ENCODE measurements at places on chromosomes 3 and 15.

DNA sequence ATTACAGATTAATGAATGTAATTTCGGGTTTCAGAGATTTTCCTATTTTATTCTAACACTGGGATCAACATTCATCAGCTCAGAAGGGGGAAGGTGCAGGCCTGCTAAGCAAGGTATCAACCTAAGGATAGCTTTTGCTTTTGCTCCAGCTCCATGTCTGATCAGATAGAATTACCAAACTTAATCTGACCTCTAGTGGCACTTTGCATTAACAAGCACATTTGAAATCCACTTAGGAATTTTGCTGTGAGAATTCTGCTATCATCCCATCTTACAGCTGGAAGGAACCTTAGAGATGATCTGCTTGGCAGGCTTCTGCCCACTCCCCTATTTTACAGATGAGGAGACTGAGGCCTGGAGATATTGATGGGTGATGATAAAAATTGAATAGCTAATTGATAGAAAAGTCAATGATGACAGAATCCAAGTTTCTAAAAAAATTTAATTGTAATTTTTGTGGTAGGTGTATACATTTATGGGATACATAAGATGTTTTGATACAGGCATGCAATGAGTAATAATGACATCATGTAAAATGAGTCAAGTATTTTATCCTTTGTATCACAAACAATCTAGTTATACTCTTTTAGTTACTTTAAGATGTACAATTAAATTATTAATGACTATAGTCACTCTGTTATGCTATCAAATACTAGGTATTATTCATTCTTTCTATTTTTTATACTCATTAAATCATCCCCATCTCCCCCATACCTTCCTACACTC lies 209.2 kb upstream of the ZPLD1 start:
- DNase-seq, result peak; percentile 83

DNA sequence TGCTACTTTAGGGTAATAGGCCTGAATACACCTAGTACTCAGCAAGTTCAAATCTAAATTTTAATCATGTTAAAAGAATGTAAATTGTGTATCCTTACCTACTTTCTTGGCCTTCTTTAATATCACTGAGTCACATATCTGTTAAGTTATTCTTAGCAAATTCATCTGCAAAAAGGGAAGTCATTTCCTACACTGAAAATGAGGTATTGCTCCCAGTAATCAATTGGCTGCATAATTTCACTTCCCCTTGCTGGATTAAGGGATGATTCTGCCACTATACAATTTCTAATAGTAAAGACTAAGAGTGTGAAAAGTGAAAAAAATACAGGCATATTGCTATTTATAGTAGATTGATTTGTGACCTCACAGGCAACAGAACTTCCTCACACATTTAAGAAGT lies 47.8 kb downstream of the CCDC54 start:
- DNase-seq, result no peak

GRCh38 chr3:101913168-101913567 lies 63.9 kb downstream of the NFKBIZ start:
- DNase-seq, result no peak

GRCh38 chr3:14512281-14512941 lies 27.7 kb downstream of the GRIP2 start:
- DNase-seq, result no peak

GRCh38 chr15:33834892-33835743 lies 133.2 kb upstream of the CHRM5 start:
- DNase-seq, result no peak

GRCh38 chr3:42668793-42669217 lies 15.3 kb downstream of the ZBTB47 start:
- DNase-seq, result no peak

DNA sequence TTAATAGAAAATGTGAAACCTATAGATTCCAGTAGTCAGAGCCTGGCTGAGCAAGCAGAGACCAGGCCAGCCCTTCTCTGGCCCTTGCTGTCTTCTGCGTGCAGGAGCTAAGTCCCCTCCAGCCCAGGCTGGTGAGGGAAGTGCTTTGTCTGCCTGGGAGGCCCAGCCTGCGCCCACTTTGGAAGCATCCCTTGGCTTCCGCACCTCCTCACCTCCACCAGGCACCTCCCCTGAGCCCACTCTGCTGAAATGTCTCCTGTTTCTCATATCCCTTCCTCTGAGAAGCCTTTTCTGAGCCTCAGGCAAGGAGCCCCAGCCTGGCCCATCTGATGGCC lies 45.3 kb downstream of the ALDH1L1 start:
- no peak for DNase-seq

DNA sequence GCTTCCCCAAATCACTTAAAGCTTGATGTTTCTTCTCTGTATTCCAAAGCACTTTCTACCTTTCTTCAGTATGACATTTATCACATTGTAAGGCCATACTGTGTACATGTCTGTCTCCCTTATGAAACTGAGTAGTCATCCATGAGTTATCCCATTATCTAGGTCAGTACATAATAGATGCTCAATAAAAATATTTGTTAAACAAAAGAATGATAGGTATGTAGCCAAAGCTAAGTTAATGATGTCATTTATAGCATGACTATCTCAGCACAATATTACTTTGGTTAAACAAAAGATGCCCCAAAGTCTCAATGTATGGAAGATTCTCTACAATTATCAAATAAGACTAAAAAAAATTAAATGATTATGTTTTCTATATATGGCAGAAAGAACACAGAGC lies 3.1 kb upstream of the TMCO5A start:
- DNase-seq, result no peak

DNA sequence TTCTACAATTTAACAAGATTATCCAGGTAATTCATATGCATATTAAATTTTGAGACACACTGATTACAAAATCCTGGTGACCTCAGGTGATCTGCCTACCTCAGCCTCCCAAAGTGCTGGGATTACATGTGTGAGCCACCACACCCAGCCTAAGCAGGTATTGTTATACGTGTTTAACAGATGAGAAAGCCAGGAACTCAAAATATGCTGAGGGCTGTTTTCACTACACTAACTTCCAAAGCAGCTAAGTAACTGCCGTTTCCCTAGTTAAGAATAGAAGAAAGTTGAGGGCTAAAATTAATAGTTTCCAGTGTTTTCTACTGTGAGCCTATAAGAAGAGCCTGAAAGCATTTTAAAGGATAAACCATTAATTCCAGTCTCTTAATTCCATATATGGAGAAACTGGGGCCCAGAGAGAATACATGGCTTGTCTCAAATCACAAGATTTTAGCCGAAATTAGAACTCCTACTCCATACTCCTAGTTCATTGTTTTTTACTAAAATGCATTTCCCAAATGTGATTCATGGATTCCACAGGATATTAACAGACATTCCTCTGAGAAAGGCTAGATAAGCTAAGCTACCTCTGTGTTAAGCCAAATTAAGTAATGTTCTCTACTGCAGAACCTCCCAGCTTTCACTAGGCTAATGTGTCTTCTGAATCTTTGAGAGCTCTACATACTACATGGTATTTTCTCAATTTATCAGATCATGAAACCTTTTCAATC lies 17.0 kb upstream of the AVEN start:
- peak; percentile 84 for DNase-seq

- peak; percentile 4 for DNase-seq
These were observed 26.8 kb downstream of the STARD5 start for GRCh38 chr15:81297147-81297572.

DNA sequence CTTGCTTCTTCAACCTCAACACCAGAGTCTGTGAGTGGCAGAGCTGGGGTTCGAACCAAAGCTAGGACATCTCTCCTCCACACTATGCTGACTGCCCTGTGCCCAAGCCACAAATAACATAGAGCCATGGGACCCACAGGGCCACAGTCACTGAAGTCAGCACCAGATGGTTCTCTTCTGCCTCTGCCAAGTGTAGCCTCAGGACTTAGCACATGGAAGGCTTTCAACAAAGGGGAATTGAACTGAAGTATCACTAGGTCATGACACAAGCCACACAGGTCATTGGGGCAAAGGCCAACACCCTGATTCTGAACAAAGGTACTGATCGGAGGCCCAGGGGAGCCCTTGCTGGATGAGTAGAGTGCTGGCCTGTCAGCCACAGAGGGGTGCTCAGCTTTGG lies 83.6 kb downstream of the BDH1 start:
- no peak for DNase-seq

DNA sequence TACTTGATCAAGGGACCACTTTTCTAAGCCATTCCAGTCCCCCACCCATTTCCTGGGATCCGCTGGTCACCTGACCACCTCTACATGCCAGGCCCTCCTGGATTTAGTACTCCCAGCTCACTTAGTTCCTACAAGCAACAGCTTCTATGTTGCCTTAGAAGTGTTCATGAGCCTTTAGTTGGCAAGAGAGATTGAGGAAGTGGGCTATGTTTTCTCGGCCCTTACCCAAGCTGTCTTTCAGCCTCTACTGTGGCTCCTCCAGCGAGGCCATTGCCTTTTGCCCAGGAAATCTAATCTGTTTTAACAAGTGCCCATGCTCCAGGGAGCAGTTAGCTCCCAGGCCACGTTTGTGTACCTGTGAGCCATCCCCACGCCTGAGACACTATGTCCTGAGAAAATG lies 4.5 kb upstream of the PRKAR2A start:
- DNase-seq, result no peak

Data from kidney glomerular epithelial cell (primary cell).